ENCODE measurements at places on chromosomes 1 and 21.
A peak's percentile ranks its signal among the peaks of the same experiment; 100 is the strongest.

- DNase-seq = no peak
These were observed 73.6 kb downstream of the SIPA1L2 start for GRCh38 chr1:232556351-232556750.

GRCh38 chr1:156625436-156626078 lies 6.3 kb downstream of the HAPLN2 start:
- DNase-seq = peak; percentile 48

- no peak for DNase-seq
These were observed 67.9 kb upstream of the ADAMTS5 start for GRCh38 chr21:27034796-27035195.

DNA sequence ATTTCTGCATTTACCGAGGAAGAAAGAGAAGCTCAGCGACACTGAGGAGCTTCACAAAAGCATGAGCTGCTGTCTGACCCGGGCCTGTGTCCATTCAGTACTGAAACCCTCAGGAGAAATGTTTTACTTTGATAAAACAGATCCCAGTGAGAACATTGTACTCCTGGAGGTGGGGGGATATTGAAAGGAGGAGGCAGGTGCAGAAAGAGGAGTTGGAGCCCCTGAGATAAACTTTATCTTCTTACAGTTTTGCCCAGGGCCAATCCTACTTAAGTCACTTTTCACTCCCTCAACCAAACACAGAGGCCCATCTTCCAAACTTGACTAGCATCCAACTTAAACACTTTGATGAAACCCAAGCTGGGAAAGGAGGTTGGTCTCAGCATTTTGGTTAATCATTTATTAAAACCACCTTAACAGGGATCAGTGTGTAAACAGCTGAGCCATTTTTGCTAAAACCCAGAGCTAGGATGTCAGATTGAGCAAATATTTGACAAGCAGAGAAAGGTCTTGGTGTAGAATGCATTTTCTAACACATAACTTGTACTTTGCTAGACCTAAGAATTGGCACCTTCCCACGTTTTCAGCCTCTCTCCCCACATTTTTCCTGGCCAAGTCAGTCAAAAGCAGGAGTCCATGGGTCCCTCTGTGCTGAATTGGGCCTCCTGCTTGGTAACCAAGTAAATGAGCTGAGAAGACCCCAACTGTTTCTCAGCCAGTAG lies 32.5 kb upstream of the SARS1 start:
- no peak for DNase-seq

- no peak for DNase-seq
These were observed 471 bp upstream of the ADPRS start for GRCh38 chr1:36088265-36088576.

GRCh38 chr1:116154536-116154935 lies 43.3 kb downstream of the MAB21L3 start:
- no peak for DNase-seq

DNA sequence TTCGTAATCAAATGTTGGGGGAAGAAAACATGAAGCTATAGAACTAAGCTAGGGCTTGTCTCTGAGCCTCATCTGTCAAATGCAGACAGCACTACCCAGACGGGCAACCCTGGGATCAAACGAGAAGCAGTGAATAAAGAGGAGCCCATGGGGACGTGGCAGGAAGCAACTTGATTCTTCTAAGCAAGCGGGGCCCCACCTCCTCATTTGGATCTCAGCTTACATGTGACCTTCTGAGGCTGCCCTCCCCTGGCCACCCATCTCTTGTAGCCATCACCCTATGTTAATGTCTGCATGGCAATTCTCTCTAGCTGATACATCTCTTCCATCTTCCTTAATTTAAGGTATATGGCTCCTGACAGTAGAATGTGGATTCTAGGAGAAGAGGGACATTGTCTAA lies 171.3 kb downstream of the IGSF21 start:
- DNase-seq = no peak

- DNase-seq = no peak
These were observed 546.8 kb downstream of the RWDD3 start for GRCh38 chr1:95780836-95781235.

DNA sequence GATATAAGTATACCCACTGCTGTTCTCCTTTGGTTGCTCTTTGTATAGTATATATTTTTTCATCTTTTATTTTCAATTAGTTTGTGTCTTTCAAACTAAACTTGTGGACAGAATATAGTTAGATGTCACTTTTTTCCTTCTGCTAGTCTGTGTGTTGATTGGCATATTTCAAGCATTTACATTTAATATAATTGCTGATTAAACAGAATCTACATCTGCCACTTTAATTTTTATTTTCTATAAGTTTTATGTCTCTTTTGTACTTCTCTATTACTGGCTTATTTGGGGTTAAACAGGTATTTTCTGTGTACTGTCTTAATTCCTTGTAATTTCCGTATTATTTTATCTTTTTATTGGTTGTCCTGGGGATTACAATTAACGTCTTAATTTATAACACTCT lies 74.4 kb upstream of the CHODL start:
- DNase-seq = no peak

DNA sequence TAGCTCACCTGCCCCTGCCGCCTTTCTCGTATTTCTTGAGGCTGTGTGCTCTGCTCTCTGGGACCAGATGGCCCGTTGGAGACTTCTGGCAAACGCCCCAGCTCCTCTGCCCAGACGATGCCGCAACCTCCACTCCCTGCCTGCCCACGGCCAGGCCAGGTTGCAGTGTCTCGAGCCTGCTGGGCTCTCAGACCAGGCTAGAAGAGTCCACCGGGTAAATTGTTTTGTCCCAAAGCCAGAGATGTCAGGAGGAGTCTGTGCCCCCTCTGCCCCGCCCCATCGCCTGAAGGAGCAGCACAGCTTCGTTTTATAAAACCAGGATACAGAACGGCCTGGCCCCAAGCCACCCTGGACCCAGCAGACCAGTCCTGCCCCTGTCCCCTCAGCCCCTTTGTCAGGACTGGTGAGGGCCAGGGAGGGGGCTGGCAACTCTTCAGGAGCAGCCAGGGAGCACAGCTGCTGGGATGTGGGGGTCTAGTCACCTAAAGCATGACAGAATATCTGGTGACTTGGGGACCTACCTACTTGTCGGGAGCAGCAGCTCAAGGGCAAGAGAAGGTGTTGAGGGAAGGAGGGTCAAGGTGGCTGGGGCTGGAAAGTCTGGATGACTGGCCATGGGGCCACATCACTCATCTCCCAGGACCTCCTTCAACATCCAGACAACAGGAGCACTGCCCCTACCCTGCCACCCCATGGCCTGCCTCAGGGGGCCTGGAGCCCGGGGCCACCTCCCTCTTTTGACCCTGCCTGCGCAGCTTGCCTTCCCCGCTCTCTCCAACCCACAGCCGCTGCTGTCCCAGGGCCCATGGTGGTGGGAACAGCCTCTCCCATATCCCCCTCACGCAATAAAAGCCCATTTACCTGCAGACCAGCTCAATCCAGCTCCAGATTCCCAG lies 33.9 kb upstream of the LBR start:
- no peak for DNase-seq

GRCh38 chr1:73475316-73475870 lies 722.6 kb downstream of the LRRIQ3 start:
- DNase-seq = no peak

DNA sequence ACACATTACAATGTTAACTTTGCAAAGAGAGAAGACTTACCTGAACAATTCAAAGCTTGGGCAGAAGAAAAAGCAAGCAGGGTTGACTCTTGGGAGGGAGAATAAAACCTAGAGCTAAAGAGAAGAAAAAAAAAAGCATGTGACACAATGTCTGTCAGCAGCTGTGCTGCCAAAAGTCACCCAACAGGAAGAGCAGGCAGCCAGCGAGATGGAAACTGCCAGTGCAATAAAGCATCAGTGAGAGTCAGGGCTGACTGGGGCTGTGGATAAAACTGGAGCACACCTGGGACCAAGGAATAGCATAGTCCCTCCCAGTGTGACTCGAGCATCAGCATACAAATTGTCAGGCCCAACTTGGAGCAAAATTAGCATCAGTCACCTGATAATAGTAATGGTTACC lies 65.0 kb upstream of the SLC22A15 start:
- DNase-seq = no peak

DNA sequence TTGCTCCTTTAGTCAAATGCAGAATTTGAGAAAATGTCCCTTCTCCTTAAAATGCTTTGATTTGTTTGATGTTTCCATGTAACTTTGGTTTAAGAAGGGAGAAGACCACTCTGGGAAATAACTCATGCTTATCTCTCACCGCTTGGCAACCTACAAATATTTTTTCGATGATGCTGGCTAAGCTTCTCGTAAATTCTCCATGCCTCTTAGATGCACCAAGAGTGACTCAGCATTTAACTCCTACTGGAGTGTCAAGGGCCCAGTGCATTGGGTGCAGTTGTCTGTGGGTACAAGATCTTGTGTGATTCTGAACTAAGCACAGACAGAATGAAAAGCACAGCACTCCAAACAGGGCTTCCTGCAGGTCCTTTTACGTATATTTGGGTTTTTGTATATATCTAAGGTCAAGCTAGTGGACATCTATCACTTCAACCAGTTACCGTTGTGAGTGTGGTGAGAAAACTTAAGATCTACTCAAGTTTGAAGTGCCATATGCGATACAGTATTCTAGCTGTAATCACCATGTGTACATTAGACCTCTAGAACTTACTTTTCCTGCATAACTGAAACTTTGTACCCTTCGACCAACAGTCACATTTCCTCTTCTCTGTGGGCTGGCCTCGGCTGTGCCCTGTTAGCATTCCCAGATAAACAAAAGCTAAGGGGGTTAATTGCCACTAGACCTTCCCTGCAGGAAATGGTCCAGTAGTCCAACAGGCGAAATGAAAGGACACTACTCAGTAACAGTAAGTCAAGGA lies 55.8 kb downstream of the COL18A1 start:
- no peak for DNase-seq

DNA sequence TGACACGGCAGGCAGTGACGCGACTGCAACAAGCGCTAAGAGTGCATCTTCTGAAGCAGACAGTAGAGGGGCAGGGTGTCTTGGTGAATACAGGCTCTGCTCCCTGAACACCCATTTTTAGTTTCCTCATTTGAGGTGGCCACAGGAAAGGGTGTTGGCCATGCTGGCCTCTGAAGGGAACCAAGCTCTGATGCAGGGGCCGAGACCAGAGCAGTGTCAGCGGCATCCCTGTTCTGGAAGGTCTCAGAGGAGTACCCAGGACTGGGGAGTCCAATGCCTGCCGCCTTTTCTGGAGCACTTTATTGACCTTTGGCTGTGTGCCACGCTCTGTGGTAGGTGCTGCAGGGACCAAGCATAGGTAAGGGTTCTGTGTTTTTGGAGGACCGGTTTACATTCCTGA lies 100.4 kb downstream of the KCNJ6 start:
- no peak for DNase-seq

DNA sequence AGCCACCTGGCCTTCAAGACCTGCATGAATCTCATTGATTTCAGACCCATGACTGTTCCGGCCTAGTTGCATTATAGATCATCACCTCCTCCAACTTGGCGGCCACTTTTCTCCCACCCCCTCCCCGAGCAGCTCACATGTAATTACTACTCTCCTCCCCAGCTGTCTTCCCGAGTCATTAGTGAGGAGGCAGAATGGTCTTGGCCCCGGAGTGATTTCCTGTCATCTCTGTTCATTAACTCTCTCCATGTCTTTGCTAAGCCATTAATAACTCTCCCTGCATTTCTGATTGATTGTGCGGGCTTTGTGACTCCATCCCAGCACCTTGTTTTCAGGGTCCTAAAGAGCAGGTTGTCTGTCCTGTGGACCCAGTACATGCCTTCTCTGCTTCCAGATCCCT lies 75.6 kb upstream of the CNTN2 start:
- no peak for DNase-seq

DNA sequence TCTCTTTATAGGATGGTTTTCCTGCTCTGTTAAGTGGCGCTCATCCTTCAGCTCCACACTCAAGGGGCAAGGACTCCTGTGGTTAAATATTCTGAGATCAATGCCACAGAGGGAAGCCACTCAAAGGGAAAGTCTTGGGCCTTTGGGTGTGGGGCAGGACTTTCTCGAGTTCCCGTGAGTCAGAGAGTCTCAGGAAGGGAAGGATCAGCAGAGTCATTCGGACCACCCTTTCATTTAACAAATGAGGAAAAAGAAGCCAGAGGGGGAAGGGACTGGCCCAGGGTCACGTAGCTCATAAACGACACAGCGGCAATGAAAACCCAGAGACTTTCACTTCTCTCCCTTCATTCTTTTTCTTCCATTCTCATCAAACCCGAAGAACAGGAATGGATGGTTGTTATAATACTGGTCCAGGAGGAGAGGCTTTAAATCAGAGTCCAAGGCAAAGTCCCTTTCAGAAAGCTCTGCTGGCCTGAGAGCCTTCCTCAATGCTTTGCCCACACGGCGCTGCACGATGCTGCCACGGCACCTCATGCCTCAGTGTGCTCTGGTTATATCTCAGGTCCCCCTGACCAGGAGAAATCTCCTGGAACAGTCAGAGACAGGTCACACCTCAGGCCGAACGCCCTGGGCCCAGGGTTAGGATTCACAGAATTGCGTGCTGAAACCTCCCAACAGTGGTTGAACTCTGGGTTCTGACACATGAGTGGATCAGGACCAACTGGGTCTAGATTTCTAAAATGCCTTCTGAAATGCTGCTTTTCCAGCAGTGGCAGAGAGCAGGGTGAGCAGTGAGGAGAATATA lies 65.3 kb downstream of the TENT5C start:
- DNase-seq = no peak

DNA sequence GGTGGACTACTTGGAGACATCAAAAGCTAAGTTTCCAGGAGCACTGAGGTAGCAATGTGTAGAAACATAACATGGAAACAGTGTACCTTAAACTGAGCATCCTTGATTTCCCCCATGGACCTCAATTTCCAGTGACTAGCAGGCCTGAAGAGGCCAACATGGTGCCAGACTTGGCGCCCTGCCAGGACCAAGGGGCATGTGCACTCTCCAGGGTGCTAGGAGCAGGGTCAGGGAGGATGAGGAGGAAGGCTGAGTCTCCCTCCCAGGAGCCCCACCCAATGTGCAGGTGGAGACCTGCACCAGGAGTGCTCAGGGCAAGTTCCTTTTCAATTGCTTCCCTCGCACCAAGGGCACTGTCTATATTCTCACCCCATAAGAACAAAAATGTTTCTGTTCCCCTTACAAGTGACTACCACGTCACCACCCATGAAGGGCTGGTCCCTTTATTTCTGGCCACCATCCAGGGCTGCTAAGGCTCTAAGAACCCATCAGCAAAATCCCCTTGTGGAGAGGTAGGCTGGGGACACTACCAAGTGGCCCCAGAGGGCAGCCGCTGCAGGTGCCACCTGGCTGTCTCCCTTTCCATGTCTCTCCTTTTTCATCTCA lies 39.2 kb downstream of the MX1 start:
- DNase-seq = no peak

- DNase-seq = peak; percentile 55
These were observed 33.8 kb upstream of the CSF3R start for GRCh38 chr1:36516372-36517010.

DNA sequence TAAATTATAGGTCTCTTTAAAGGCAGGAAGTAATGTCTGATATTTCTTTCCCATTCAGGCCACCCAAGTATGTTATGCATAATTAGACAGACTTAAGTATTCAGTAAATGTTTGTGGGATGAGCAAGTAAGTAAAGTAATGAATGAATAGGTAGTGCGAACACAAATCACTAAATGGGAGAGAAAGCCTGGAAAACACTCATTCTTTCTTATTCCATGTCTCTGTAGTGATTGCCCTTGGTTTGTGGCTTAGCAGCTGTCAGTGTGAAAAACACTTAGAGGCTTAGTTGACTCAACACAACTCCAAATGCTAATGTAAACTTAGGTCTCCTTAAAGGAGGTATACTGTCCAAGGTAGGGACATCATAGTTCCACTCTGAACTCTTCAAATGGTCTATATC lies 182.5 kb downstream of the ZC3H11B start:
- no peak for DNase-seq

- DNase-seq = no peak
These were observed 79.8 kb upstream of the IFFO2 start for GRCh38 chr1:19036041-19036812.
